Fibroblast of skin of left quadriceps (primary cell): ENCODE measurements at places on chromosomes 6 and 20.

- no peak for DNase-seq
Measured at GRCh38 chr6:113998811-113999210, 27.9 kb upstream of the HDAC2 start.

- DNase-seq = no peak
Measured at GRCh38 chr6:161445021-161445799, 171.3 kb upstream of the AGPAT4 start.

DNA sequence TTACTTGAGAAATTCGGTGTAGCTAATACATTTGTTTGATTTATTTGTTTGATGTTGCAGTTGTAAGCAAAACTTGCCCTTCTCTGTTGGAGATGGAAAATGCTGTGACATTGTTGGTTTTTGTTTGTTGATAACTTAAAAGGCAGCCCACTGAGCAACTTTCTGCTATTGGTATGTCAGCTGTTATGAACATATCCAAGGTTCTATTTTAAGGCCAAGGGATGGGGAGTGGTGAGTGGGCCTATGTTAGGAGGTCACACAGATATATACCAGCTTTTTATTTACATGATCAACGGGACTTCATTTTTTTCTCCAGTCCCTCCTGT lies 5.7 kb downstream of the QKI start:
- no peak for DNase-seq

GRCh38 chr6:22250486-22250885 lies 46.4 kb downstream of the PRL start:
- DNase-seq = no peak

DNA sequence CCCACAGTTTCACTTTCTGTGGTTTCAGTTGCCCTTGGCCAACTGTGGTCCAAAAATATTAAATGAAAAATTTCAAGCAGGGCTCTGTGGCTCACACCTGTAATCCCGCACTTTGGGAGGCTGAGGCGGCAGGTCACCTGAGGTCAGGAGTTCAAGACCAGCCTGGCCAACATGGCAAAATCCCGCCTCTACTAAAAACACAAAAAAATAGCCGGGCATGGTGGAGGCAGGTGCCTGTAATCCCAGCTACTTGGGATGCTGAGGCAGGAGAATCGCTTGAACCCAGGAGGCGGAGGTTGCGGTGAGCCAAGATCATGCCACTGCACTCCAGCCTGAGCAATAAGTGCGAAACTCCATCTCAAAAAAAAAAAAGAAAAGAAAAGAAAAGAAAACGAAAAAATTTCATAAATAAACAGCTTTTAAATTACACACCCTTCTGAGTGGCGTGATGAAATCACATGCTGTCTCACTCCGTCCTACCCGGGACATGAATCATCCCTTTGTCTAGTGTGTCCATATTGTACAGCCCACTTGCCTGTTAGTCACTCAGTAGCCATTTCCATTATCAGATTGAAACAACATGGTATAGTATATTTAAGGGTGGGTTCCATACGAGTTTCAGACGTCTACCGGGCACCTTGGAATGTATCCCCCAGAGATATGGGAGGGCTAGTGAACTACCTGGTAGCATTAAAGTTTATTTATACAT lies 11.7 kb downstream of the PTPRK start:
- DNase-seq = no peak

DNA sequence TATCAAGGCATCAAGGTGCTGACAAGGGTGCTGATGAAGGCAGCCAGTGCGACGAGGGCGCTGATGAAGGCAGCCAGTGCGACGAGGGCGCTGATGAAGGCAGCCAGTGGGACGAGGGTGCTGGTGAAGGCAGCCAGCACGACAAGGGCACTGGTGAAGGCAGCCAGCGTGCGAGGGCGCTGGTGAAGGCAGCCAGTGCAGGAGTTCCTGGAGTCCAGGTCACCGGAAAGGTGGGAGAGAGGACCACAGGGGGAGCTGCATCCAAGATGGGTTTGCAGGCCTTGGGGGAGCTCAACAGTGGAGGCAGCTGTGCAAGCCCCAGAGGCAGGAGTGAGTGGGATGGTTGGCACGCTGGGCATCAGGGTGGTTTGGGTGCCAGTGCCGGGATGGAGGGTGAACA lies 176.3 kb downstream of the TBXT start:
- no peak for DNase-seq

- DNase-seq = peak; percentile 86
Measured at GRCh38 chr6:1129131-1129530, 182.8 kb upstream of the FOXQ1 start.

DNA sequence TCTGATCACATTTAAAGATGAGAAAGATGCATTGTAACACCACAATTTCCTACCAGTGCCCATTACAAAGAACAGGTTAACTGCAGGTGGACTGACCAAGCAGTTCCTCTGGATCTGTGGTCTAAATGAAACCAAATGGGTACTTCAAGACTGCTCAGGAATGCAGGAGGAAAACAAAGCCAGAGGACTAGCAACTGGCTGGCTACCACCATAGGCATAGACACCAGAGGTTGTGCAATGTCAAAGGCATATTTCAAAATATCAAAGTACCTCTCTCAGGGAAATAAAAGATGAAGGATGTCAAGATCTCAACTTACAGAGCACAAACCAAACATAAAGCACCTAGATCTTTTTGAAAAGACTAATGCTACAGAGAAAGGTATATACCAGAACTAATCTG lies 65.5 kb downstream of the GMDS start:
- no peak for DNase-seq

- DNase-seq = no peak
Measured at GRCh38 chr20:5753814-5754213, 3.6 kb downstream of the SHLD1 start.

DNA sequence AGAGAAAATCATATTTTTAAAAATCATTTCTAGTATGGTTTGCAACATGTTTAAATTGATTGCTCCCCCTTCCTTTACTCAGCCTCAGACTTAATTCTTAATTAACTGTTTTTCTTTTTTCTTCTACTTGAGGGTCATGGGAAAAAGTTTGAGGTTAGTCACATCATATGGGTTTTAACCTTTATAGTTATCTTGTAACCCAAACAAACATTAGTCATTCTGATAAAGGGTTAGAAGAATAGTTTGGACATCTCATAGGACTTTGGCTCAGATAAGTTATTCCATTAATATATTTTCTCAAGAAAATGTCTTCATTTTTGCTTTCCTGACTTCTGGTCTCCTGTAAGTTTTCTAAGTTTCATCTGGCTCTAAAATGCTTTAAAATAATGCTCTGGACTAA lies 34.5 kb upstream of the TSPYL1 start:
- DNase-seq = no peak

DNA sequence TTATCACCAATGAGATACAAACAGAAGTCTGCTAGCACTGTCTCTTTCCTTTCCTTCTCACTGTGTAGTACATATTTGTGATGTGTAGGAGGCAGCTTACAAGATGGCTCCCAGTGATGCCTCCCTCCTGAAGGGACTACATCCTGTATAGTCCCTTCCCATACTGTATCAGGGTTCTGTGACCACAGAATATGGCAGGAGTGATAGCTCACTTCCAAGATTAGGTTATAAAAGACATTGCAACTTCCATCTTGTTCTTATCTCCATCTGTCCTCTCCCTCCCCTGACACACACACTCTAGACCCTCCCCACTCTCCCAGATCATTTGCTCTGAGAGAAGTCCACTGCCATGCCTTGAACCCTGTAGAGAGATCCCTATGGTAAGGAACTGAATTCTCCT lies 38.0 kb downstream of the SESN1 start:
- DNase-seq = no peak

DNA sequence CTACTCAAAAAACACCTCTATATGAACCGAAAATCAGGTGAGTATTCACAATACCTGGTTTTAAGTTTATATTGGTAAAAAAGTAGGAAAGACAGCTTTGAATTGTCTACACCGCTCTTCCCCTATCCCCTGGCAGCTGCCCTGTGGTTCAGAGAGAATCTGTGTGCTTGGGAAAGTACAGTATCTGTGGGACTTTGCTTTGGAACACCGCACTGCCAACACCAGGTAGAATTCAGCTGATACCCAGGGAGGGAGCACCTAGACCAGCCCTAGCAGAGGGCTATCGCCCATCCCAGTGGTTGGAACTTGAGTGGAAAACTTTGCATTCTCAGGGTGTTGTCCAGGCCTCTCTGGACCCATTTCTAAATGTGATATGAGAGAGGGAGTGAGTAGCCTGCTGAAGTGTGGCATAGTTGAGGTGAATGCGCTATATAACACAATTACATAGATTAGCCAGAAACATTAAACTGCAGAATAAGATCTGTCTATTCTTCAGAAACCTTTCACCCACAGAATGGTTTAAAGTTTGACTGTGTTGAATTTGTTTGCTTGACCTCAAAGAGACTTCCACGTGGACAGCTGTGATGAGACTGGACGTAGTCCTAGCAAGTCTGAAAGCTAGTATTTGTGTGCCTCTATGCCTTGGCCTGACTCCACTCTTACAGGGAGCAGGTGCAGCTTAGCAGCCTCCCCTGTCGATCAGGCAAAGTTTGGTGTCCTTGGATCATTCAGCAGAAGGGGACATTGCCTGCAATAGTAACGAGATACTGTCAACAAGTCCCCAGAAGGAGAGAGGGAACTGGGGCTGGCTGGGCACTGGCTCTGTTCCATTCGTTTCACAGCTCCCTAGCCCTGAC lies 11.5 kb upstream of the MPC1 start:
- DNase-seq = no peak
